Activated naive CD4-positive, alpha-beta T cell treated with anti-CD3 and anti-CD28 coated beads, Interleukin-2, amount 50 U/mL, for 16 hours (primary cell): ENCODE measurements at places on chromosomes 1 and 21.

DNA sequence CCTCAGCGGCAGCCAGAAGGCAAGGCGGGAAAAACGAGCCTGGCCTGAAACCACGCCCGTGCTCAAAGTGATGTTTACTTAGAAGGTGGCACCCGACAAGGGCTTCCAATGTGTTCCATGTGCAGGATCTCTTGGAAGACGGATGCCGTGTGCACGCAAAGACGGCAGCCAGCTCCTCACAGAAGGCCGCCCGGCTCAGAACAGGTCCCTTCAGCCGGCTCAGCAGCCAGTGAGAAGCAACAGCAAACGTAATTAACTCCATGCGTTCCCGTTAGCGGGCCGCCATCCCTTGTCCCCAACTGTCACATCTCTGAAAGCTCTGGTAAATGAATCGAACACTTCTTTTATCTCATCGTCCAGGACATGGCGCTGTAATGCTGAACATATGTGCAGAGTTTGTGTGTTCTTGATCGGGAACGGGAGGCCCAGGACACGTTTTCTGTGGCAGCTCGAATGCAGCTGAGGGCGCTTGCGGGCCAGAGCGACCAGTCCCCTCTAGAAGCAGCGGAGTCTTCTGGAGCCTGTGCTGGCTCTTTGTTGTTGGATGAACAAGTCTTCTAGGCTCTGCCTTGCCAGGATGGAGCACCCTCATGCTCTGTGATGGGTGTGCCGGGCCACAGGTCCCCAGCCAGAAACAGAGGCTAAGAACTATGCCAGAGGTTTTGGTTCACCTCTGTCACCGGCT, 94.6 kb upstream of the ARHGEF16 start:
- DNase-seq, result no peak

- DNase-seq, result no peak
These were observed 6.2 kb downstream of the NPHP4 start for GRCh38 chr1:5986018-5986417.

GRCh38 chr1:178057912-178058534, 35.9 kb upstream of the RASAL2 start:
- DNase-seq, result no peak

DNA sequence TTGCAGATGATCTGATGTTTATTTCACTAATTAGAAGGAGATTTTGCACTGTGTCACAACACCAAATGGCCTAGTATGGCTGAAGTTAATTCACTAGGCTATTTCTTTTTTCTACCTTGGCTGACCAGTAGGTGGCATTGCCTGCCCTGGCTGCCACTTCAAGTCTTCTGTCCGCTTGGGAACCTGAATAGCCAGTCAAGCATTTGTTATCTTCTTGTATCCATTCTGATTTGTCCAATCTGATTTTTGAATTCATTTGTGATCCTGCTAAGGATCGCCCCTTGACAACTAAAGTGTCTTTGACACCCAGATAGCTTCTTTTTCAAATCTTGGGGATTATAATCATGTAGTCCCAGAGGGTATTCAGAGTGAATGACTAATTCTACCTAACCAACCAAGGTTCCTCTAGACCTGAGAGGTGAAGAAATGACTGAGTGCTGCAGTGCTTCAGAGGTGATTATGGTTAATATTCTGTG, 99.4 kb downstream of the GIPC2 start:
- DNase-seq, result peak; percentile 17

DNA sequence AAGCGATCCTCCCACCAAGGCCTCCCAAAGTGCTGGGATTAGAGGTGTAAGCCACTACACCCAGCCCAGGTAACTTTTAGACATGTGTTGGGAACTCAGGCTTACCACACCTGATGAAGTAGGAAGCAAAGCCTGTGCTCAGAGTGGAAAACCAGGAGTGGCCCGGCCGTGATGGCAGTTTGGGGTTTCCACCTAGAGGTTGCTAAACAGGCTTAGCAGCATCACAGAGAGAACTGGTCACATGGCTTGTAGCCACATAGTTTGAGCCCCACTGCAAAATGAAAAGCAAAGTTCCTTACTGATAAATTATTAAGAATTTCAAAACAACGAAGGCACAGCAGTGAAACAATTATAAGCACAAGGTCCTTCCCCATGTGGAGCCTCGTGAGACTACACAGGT, 142.6 kb upstream of the CXADR start:
- no peak for DNase-seq

DNA sequence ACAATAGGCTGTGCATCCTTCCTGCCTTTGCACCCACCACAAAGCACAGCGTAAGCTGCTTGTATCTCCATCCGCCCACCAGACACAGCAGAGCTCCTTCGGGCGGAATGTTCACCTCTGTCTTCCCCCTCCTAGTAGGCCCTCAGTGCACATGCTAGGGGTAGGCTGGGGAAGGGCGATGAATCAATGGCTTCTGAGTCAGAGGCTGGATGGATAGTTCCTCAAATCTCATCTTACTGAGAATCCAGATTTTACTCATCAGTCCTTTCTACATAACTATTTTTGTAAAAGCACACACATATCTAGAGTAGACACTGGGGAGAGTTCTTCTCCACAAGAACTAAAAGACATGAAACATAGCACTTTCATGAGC, 73.8 kb downstream of the BCAR3 start:
- peak; percentile 50 for DNase-seq

DNA sequence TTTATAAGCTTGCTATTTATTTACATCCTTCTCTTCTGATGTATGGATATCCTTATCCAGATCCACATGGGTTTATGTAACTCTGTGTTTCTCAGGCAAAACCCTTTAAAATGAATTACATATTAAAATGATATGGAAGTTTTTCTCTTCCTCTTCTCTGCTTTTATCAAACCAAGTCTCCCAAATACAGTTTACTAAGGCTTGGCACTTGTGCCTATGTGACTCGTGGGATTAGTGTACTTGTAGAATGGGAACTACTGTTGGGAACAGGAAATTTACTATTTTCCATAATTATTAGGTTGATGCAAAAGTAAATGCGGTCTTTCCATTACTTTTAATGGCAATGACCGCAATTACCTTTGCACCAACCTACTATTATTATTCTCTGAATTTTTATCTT, 14.8 kb downstream of the SIM2 start:
- no peak for DNase-seq

- DNase-seq, result no peak
These were observed 63.8 kb upstream of the CSF1 start for GRCh38 chr1:109846846-109847245.

DNA sequence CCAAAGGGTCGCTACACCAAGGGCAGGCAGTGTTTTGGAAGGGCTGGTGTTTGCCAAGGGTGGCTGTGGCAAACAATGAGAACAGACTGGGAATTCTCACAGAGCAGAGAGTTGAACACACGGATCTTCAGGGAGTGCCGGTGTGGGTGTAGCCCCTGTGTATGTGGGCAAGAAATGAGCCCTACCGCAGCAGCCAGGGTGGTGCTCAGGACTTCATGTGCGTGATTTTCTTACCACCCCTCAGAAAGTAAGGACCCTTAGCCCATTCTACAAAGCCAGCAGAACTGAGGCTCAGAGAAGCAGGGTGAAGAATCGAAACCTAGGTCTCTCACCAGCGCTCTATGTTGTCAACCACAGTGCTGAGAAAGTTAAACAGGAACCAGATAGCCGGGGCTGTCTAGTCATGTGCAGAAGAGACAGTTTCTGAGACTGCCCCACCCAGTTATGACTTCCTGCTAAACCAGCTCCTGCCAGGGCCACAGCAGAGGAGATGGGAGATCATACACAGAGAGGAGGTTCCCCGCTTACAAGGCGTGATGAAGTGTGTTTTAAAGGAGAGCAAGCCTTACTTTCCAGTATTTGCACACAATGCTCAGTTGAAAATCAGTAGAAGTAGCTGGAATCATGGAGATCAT, 21.9 kb upstream of the MORC3 start:
- peak; percentile 61 for DNase-seq

DNA sequence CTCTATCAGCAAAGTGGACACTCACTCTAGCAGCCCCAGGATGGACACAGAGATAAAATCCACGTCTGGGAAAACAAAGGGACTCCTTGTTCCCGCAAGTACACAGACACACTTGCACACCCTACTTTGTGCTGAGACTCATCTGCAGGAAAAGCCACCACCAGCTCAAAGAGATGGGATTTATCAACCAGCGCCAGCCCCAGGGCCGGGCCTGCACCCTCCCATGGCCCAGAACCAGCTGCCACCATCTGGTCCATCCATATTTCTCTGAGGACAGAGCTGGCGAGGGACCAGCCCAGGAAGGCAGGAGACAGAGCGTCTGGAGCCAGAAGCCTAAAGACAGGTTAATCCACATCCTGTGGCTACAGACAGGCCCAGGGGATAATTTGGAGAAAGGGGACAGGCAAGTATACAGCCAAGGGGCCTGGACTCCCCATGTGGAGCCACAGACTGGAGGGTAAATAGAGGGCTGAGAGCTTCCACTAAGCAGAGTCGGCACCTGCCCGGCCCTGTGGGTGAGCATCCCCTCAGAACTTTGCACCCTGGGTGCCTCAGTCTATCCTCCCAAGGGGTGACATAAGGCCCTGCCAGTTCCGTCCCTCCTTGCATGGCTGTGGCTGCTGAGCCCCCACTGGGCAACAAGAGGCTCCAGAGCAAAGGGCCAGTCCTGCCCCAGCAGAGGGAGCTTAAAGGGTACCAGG, 233.9 kb downstream of the PTPRU start:
- DNase-seq, result no peak

DNA sequence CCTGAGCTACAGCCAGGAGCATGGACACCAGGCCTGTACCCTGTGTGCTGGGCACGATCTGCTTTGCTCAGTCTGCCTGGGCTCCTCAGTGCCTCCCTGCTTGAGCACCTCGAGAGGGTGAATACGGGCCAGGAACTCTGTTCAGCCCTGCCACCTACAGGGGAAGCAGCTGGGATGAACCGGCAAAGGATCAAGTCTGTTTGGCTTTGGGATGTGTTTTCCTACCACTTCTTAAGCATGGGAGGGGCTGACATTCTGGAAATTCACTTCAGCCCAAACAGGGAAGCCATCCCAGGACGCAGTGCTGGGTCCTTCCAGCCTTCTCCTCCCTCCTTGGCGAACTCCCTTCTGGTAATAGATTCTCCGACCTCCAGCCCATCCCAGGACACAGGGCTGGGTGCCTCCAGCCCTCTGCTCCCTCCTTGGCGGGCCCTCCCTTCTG, 55.8 kb upstream of the SELENON start:
- DNase-seq, result no peak

DNA sequence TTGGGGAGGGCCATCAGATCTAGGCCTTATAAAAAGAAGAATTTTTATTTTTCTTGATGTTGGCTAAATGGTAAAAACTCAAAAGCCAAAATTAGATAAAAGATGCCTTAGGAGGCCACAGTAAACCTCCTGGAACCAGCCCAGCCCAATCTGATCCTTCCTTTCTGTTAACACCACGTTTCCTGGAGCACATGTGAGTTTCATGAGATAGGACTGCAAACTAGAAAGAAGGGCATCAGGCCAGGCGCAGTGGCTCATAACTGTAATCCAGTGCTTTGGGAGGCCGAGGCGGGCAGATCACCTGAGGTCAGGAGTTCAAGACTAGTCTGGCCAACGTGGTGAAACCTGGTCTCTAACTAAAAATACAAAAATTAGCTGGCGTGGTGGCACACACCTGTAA, 6.7 kb downstream of the HSF2BP start:
- no peak for DNase-seq

DNA sequence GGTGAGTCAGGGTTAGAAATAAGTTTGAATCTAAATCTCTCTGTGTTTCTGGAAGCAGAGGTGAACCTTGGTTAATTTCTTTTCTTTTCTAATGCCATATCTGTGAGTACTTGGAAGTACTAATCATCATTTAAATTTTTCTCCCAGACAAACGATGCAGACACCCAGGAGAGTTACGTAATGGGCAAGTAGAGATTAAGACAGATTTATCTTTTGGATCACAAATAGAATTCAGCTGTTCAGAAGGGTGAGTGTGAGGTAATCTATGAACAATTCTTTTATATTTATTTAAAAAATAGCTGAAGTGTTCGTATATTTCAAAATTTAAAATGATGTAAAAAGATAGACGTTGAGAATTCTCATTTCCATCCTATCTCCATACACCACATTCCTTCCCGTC, 11.2 kb downstream of the C4BPA start:
- no peak for DNase-seq

- DNase-seq, result no peak
These were observed 126.5 kb upstream of the TNFSF4 start for GRCh38 chr1:173333581-173333980.

DNA sequence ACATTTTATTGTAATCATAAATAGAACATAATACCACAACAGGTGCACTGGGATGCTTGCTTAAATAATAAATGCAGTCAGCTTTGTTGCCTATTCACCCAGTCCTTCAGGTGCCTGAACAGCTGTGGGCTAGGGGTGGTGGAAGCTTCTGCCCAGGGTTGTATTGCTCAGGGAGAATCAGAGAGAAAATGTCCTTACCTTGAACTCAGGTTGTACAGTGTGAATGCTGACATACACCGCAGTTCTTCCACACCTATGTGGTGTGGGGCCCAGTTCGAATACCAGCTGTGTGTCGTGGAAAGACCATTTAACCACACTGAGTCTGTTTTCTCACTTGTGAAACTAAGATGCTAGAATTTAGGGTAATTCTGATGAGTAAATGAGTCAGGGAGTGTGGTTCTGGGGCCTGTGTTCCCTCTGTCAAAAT, 115.7 kb upstream of the ATP1A1 start:
- no peak for DNase-seq
